ENCODE measurements at places on chromosomes 2 and 18.

- no peak for DNase-seq
Observed at GRCh38 chr18:44973282-44973681, 292.6 kb downstream of the SETBP1 start.

GRCh38 chr2:182247831-182248230, 179.0 kb downstream of the PDE1A start:
- DNase-seq, result no peak

DNA sequence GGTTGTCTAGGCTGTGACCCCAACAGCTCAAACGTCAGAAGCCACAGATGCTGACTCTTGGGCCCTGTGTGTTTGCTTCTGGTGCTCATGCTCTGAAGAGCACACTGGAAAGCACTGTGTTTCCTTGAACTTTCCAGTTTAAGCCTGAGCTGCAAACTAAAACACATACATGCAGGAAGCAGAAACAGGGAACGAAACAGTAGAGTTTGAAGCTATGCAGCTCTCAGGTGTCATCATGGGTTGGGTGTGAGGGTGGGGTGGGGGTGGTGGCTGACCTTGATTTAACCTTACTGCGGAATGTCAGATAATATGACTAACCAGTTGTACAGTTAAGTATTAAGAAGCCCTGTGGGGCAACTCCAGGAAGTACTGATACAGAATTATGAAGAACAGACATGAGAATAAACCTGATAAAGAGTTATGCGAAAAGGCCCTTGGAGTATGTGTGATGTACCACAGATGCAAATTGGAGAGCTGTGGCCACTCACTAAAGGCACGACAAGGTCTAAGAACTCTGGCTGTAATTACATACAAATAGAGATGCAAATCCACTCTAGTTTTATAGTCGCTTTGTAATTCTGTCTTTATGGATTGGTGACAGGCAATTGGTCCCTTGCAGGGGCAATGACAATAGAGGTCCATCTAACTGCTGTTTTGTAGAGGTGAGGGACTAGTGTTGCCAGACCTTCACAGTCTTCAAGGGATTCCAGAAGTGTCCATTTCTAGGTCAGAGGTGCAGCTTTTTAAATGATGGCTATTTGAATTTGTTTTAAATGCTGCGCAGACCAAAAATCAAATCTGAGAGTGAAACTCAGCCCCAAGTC, 273.1 kb downstream of the NAPG start:
- no peak for DNase-seq

GRCh38 chr2:136361521-136361920, 243.6 kb upstream of the CXCR4 start:
- no peak for DNase-seq

DNA sequence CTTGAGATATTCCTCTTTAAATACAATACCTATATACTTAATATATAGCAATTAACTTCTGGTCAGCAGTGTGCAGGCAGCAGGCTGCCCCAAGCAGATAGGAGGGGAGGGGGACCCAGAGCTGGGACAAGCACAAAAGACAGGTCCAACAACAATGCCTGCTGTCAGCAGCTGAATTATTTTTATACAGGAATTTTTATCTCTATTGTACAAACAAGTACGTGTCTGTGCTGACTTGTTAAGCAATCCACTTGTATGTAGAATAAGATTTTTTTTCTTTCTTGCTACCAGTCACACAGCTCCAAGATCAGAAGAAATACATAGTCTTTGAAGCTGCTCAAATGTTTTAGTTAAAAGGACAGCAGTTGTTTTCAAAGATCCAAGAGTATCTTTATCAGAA, 16.7 kb downstream of the BCL11A start:
- DNase-seq, result no peak

GRCh38 chr2:6506859-6507258, 358.8 kb downstream of the CMPK2 start:
- DNase-seq, result no peak

DNA sequence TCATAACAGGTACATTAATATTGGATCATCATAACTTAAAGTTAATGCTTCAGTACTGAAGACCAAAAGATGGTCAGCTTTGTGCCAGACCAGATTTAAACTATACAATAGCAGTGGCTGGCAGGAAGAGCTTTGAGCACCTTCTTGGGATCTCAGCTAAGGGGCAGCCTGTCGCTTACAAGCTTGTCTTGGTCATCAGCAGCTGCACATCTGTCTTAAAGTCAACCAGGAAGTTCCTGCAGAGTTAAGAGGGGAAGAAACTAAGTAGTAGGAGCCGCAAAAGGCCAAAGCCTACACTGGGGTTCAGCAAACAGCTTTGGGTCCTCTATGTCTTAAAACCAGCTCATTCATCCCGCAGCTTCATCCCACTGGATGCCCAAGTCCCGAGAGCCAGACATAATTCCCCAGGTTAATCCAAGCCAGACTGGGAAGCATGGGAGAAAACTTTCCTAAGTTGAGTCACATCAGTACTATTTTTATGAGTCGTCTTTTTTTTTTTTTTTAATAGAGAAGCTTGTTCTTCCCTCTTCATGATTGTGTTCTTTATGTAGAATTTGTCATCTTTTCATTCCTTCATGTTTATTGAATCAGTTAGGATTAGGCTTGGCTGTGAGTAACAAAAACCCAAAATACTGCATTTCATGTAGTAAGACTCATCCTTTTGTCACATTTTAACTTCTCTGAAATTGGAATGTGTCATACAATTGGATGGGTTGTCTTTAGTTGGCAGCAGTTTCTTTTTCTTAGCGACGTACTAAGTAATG, 59.3 kb downstream of the SERTAD2 start:
- no peak for DNase-seq

DNA sequence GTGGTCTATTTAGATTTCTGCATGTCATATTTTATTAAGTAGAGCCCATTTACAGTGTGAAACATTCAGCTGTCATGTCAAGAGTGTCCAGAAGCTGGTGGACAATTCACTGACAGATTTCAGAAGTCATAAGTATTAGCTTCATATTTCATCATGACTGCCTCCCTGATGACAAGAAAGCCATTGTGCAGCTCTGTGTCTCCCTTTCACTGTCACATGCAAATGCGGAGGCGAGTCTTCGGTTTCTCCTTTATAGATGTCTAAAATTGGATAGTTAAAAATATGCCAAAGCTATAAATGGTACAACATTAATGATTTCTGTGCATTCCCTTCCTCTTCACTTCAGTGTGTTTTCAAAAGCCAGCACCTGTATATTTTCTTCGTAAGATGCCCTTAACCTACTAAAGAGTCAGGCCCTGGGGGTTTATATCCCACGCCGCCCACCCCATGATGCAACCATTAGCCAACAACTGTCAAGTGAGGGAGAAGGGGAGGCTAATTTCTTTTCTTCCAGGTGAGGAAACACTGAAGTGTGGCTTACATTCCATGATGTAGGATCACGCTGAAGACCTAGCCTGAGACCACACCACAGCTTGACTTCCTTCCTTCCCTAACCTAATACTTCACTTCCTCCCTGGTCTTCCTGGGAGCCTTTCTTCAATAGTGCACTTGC, 99.6 kb upstream of the DDX18 start:
- DNase-seq, result no peak

GRCh38 chr2:126506786-126507185, 149.2 kb upstream of the GYPC start:
- DNase-seq, result no peak

DNA sequence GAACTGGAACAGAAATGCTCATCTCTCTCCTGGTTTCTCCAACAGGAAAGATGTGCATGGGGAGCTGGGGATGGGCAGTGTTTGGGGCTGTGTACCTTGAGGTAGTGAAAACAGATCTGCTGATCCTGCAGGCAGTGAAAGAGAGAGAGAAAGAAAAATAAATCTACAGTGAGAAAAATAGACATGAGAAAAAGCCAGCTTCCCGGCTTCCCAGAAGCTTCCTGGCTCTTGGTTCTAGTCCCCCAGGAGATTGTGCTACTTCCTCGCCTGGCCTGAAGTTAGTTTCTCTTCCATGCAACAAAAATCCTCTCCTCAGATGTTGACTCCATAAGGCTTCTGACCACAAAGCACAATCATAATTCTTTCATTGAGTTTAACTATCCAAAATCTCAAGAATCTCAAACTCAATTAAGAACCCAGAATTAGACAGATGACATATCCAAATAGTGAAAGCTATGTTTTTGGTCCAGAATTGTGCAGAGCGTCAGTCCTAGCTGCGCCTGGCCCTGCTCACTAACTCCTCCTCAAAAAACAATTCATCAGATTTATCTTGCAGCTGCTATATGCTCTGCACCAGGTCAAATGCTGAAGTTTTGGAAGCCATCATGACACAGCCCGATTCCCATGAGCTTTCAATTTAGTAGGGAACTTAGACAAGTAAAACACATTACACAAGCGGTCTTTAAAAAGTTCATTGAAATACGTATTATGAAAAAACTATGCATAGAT, 20.1 kb upstream of the NAB1 start:
- DNase-seq, result no peak

GRCh38 chr2:161825429-161825828, 201.2 kb downstream of the SLC4A10 start:
- DNase-seq, result no peak

All from cardiac septum (tissue), 1 donor.